ENCODE measurements at places on chromosomes 7 and 10.

DNA sequence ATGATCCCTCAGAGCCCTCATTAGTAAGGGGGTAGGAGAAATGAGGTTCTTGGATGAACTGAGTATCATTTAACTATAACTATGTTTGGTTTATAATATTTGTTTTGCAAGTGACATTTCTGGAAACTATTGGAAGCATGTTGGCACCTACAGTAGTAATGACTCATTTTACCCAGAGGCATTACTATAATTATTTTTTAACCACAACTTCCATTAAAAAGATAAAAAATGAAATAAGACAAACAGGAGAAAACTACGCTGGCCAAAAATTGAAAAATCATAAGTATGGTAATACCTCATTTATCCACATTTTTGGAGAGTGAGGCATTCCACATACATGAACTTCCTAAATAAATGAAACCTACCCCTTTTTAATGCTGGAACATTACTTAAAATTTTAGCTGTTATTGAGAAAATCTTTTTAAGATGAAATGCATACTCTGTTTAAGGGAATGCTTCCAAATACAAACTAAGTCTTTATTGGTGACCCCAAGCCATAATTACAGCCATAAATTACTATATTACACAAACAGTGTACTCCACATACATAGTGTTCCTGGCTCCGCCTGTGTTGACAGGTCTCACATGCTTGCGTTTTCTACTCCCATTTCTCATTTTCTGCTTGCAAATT, 84.6 kb upstream of the CAPZA2 start:
- peak; percentile 86 for DNase-seq

GRCh38 chr10:97000487-97001182, 168.5 kb downstream of the LCOR start:
- no peak for DNase-seq

GRCh38 chr7:8594115-8594514, 160.7 kb downstream of the NXPH1 start:
- DNase-seq, result no peak

DNA sequence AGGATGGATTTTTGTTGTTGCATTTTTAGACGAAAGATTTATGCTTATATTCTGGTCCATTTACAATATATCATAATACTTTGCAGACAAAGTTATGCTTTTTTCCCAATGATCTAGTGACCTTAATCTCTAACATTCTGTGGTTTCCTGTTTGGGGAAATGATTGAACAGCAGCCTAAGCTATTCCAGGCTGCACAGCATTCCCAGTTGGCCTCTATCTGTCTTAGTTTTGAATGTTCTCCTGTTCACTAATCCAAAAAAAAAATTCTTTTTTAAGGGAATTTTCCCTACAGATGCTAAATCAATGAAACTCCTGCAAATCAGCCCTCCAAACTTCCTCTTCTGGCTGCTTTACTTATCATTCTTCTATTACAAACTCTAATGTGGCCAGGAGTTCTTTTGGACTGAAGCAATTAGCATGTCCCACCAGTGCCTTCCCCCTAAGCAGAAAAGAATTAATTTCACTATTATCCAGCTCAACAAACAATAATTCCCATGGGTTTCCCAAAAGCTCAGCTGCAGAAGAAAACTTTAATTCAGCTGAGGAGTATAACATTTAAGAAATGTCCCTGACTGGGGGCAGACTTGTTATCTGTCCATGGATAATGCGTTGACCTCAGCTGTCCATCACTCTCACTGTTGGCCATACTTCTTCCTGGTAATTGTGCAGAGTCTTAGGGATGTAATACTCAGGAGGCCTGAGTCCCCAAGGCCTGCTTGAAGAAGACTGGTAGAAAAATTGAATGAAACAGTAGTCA, 81.9 kb upstream of the TRIL start:
- peak; percentile 88 for DNase-seq

- no peak for DNase-seq
These were observed 1.7 kb downstream of the DPY19L1 start for GRCh38 chr7:35035511-35035961.

GRCh38 chr10:99975942-99976809, 33.6 kb downstream of the DNMBP start:
- peak; percentile 61 for DNase-seq

Measured in fibroblast of skin of left biceps (primary cell).